ENCODE measurements at places on chromosomes 6 and 20.

GRCh38 chr6:137792160-137793033 lies 74.7 kb upstream of the TNFAIP3 start:
- DNase-seq, result no peak

DNA sequence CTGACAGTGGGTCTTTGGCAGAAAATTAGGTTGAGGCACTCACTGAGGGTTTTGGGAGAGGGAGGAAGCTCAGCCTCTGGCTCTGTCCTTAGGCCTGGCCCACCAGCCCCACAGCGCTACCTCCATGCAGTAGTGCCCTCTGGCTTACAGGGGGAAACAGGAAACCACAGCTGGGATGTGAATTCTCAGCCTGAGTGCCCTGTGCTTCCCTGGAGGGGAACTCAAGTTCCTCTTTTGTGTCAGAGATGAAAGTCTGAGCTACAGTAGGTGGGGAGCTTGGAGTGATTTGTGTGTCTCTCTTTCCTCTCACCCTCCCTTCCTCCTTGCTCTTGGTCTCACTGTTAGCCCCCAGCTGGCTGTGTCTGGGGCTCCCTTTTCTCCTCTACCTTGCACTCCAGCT lies 48.2 kb upstream of the BLCAP start:
- no peak for DNase-seq

DNA sequence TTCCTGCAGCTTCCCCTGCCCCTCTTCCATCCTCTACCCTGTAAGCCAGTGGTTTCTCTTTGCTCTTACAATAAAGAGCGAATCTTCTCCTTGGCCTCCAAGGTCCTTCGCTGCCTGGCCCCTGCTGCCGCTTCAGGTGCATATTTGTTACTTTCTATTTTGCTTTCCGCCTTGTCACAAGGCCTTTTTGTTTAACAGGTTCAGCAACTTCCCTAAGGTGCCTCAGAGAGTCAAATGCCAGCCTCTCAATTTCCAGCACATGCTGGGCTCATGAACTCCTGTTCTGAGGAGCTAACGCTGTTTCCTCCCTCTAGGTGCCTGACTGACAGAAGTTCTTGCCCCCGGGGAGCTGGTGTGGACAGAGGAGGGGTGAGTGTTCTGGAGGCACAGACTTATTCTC lies 42.4 kb upstream of the EPB41L1 start:
- no peak for DNase-seq

- DNase-seq, result no peak
These were observed 42.8 kb upstream of the DSE start for GRCh38 chr6:116327803-116328527.

DNA sequence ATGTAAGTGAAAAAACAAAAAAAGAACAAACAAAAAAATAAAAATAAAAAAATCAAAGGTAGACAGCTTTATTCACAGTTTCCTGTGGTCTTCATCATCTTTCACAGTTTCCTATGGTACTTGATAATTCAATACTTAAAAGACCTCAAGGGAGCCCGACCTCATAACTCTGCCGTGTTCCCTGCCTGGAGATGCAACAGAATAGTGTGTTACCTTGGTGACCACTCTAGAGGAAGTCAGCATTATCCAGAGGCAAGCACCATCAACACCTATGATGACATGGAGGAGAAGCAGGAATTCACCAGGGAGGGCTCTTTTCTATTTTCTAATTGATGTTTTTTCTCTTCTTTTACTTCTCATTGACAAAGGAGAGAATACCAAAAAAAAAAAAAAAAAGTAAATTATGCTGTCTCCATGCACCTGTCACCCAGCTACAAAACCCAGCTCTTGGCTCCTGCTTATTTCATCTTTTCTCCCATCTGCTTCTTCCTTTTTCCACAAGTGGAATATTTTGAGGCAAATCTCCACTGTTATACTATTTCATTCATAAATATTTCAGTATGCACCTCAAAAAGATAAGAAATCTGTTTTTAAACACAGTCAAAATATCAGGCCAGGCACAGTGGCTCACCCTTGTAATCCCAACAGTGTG lies 95.8 kb upstream of the STXBP5 start:
- no peak for DNase-seq

DNA sequence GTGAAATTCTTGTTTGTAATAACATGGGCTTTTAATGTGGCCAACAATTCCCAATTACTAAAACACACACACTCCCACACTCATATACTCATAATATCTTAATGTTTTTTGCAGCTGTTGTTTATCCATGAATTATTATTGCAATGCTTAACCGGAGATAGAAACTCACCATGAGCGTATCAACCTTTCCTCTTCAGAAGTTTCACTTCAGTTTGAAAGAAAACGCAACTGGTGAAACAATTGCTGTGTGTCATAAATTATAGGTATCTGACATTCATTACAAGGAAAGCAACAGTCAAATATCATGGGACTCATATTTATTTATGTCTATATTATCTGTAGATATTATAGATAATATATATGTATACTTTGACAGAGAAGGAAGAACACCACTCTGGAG lies 104.1 kb downstream of the HDGFL1 start:
- DNase-seq, result no peak

DNA sequence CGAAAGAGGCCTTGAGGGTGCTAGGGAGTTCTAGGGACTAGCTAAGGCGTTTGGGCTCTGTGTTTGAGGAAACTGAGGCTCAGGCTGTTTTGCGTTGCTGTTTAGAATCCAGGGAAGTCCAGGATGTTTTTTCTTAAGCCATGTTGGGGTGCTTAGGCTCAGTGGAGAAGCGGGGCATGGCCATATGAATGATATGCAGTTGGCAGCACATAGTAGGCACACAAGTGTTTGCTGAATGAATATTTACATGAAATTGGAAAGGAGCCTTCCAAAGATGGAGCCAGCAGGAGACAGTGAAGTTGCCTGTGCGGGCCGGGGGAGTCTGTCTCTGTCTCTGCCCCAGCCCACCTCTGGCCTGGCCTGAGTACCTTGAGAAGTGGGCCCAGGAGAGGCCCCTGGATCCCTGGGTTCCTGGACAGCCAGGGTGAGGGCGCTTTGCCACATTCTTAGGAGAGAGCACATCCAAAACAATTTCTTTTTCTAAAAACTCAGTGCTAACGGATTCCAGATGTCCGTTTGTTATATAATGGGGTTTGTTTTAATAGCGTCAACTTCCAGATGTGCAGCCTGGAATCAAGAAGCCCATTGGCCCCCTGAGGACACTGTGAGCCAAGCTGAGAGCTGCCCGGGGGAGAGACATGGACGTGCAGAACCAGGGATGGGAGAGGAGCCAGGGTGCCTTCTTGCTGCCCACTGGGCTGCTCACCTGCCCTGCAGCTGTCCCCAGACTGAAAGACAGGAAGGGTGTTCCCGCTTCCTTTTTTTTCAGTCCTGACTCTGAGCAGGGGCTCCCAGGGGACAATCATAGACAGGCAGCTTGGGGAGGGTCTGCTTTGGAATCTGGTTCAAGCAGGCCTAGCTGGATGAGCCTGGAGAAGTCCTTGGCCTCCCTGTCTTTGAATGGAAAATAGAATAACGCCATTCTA lies 20.1 kb upstream of the EMILIN3 start:
- DNase-seq, result no peak

- no peak for DNase-seq
These were observed 33.7 kb downstream of the RPF2 start for GRCh38 chr6:111015389-111016124.

GRCh38 chr20:9945408-9945807 lies 89.4 kb upstream of the ANKEF1 start:
- no peak for DNase-seq

DNA sequence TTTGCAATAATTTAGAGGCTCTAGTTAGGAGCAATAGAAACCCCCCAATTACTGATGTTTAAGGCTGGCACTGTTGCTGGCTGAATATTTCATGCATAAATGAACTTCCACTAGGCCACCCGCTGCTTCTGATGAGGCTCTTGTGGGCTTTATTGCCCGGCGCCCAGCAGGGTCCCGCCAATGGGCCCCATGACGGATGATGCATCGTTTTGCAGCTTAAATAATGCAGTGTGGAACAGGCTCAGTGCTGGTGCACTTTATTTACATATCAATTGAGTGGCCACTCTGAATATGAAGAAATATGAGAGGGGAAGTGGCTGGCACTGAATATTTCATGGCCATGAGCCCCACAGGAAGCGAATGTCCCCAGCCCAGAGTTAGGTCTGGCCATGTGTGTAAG lies 155.3 kb upstream of the MAFB start:
- no peak for DNase-seq

GRCh38 chr6:27743787-27744186 lies 168.4 kb downstream of the OR2B2 start:
- DNase-seq, result no peak

GRCh38 chr6:32085759-32086459 lies 23.2 kb downstream of the TNXB start:
- no peak for DNase-seq

DNA sequence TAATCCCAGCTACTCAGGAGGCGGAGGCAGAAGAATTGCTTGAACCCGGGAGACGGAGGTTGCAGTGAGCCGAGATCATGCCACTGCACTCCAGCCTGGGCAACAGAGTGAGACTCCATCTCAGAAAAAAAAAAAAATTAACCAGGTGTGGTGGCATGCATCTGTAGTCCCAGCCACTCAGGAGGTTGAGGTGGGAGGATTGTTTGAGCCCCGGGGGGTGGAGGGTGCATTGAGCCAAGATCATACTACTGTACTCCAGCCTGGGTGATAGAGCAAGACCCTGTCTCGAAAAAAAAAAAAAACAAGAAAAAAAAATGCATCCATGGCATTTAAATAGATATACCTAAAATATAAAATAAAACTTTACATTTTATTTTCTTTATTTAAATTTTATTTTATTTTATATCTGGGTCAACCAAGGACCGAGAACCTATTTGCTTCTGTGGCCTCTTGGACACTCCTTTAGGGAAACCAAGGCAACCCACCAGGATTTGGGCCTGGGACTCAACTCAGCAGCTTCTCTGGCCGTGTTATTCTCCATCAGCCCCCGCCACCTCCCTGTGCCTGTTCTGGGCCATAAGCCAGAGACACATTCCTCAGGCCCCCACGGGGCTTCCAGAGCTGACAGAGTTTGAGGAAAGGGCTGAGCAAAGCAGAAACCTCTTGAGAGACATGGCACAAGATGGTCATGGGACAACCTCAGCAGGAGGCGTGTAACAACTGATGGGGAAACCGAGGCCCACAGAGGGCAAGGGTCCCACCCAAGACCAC lies 6.2 kb downstream of the SNTA1 start:
- DNase-seq, result no peak

DNA sequence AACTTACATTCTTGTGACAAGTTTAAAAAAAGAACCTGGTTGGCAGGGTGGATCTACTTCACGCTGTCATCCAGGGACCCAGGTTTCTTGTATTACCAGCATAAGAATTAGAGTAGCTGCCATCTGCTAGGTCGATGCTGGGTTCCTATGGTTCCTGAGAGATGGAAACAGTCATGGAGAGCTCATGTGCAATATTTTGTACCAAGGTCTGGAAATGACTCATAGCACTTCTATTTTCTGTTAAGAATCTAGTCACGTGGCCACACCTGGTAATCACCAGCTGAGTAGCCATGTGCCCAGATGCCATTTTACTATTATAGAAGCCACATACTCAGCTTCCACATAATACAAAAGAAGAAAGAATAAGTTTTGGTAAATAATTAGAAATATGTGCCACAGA lies 171.3 kb downstream of the CD83 start:
- DNase-seq, result no peak

DNA sequence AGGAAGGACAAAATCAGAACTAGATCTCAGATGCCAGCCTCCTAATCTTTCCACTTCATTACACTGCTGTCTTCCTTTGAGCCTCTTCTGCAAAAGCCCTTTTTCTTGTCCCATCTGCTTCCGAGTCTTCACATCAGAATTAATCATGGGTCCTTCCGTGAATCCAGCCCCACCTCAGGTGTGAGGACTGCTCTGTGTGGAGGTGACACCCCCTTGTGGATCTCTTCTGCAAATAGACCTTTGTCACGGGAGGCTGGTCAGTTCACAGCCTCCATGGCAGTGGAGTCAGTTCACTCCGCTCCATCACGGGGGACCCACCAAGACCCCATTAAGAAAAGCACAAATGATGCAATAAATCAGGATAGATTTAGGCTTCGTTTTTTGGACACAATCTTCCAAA lies 171.1 kb downstream of the ADAT2 start:
- DNase-seq, result no peak

DNA sequence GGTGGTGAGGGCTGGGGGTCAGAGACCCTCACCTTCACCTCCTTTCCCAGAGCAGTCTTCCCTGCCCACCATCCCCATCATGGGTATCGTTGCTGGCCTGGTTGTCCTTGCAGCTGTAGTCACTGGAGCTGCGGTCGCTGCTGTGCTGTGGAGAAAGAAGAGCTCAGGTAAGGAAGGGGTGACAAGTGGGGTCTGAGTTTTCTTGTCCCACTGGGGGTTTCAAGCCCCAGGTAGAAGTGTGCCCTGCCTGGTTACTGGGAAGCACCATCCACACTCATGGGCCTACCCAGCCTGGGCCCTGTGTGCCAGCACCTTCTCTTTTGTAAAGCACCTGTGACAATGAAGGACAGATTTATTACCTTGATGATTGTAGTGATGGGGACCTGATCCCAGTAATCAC lies 2.1 kb downstream of the HLA-G start:
- no peak for DNase-seq

- no peak for DNase-seq
These were observed 69.9 kb upstream of the SYNJ2 start for GRCh38 chr6:157911786-157912185.

- DNase-seq, result no peak
These were observed 34.9 kb downstream of the UBD start for GRCh38 chr6:29524444-29525310.
